ENCODE measurements at places on chromosomes 2 and 18.

GRCh38 chr2:1283871-1284270, 129.4 kb upstream of the TPO start:
- DNase-seq: no peak

- DNase-seq: no peak
Observed at GRCh38 chr18:43587538-43588153, 310.4 kb upstream of the SYT4 start.

- DNase-seq: no peak
Observed at GRCh38 chr2:37984176-37984575, 59.1 kb downstream of the RMDN2 start.

DNA sequence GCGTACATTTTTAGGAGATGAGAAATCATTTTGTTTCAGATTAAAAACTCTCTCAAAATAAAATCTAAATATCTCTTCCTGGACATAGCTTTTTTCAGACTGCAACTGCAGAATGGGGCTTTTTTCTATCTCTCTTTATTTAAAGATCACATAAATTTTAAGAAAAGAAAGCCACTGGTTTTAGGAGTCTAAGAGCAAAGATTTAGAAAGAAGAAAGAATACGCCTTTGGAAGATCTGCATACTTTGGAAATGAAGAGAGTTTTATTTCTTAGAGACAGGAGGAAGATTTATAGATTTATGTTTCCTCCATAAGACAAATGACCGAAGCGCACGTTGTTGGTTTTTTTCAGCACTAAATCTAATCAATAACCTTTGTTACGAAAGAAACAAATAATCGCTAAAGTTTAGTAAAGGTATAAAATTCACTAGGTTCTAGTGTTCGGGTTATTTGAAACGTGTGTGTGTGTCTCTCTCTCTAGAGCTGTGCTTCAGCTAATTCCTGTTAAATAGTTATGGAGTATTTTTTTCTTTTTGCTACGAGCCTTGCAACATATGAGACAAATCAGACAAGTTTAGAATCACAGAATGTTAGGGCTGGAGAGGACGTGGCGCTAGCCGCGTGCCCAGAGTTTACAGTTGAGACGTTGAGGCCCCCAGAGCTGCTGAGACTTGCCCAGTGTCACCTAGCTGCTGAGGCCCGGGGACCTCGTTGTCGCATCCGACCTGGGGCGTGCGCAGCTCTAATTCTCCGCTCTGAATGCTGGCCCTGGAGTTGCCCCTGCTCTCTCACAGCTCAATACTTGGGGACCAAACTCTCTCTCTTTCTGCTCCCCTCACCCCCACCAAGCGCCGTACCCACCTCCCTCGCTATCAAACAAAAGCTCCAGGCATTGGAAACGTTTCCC, 69.9 kb downstream of the CTAGE1 start:
- DNase-seq: no peak

GRCh38 chr18:30343090-30343489, 699.5 kb downstream of the DSC3 start:
- DNase-seq: no peak

DNA sequence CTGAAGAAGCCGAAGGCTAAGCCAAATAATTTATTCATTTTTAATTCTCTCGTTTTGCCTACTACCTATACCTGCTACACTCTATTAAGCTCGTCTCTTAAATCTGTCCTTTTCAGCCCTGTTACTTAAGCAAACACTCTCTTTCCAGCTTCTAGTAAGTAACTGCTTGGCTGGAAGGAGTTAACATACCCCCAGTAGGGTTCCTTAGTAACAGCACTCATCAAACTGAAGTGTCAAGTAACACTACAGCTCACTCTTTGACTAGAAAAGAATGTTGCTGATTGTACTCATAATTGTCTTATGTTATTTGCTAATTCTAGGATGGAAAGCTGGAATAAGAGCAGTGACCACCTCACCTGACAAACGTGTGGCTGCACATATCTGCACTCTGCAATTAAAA, 120.0 kb upstream of the SCN7A start:
- no peak for DNase-seq

DNA sequence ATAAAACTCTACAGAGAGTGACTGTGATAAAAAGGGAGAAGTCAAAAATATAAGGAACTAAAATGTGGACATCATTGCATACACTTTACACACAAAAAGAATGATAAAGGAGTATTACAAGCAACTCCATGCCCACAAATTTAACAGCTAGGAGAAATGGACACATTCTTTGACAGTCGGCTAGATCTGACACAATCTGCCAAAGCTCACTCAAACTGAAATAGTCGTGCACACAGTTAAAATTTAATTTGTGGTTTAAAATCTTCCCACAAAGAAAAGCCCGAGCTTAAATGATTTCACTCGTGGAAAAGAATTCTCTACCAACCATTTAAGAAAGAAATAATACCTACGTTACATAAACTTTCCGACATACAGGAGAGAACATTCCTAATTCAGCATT, 132.4 kb downstream of the ZAP70 start:
- DNase-seq: no peak

GRCh38 chr2:36446294-36446693, 90.7 kb downstream of the CRIM1 start:
- DNase-seq: no peak

GRCh38 chr2:166625670-166626069, 131.6 kb upstream of the SCN7A start:
- no peak for DNase-seq

DNA sequence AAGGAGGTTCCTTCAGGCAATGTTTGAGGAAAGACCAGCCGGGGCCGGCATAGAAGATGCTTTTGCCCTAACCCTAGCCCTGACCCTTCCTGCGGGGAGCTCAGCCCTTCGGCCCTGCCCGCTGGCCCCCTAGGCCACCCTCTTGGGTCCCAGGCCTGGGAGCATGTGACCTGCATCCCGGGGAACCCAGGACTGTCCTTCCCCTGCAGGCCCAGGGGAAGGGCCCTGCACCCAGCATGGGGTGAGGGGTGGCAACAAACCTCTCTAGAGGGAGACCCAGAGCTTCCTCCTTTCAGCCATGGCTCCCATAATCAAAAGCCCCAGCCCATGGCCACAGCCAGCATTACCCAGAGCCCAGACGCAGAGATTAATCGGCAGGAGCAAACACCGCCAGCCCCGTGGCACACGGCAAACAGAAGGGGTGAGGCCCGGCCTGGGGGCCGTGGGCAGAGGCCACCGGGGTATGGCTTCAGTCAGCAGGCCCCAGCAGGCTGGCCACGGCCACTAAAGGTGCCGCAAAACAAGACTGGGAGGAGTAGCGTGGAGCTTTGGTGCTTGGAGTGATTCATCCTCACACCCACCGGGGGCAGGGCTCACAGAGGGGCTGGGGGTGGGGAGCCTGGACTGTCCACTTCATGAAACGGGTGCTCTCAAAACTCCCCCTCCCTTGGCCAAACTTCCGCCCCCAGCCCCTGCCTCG, 61.6 kb upstream of the HPCAL1 start:
- no peak for DNase-seq

DNA sequence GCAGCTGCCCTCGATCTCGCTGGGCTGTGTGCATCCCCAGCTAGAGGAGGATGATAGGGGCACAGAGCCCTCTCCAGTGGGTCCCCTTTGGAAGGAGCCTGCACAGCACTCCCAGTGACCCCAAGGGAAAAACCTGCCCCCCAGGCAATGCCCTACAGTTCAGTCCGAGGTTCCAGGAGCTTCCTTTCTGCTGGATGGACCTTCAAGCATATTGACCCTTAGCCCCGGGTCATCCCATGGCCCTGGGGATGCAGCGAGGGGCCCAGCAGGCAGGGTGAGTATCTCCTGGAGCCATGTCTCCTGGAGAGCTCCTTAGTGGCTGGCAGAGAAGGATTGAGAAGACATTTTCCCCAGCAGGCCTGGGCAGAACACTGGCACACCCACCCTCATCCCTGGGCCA, 45.4 kb upstream of the CTDP1 start:
- no peak for DNase-seq

DNA sequence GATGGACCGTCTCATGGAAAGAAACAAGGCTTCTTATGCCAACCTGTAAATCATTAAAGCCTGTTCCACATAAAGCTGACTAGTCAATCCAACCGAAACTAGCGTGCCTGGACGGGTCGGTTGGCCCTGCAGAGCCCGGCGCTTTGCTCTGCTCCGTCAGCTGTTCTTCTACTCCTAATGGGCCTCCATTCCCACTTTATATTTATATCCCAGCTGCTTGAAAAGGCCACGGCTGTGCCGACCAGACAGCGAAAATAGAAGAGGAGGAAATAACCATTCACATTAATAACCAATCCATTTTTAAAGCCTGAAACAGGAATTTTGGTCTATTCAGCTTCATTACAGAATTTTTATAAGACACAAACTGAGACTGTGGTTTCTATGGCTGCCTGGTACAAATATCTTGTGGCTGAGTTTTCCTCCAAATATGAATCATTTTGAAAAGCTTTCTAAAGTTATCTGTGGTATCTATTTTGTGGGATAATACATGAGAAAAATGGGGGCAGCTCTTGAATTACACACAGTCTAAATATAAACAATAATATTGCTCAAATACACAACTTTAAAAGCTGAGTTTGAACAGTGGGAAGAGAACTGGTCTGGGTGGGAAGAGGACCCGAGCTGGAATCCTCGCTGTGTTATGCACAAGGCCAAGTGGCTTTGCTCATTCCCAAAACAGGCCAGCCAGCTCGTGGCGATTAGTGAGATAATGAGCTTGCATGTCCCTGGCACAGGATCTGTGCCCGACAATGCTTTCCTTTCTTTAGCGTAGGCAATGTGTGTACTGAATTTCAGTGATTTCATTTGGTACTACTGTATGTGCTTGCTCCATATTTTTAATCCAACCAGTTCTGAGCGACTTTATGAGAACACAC, 10.5 kb upstream of the FAM124B start:
- DNase-seq: no peak

GRCh38 chr2:1209246-1209645, 204.0 kb upstream of the TPO start:
- no peak for DNase-seq

DNA sequence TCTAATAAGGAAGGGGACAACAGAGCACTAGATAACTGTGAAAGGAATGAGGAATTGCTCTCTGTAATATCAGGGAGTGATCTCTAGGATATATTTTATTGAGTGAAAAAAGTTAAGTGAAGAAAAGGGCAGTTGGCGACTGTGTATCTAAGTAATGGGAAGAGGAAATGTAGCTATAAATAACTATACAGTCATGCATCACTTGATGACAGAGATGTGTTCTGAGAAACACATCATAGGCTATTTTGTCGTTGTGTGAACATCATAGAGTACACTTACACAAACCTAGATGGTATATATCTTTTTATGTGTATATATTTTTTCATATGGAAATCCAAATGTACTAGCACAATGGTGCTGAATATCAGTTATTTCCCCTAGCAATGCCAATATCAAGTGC, 329.3 kb downstream of the TXNL1 start:
- DNase-seq: no peak

- no peak for DNase-seq
Observed at GRCh38 chr2:132896073-132896472, 226.1 kb upstream of the LYPD1 start.

GRCh38 chr2:134080386-134081089, 173.3 kb upstream of the MGAT5 start:
- no peak for DNase-seq

DNA sequence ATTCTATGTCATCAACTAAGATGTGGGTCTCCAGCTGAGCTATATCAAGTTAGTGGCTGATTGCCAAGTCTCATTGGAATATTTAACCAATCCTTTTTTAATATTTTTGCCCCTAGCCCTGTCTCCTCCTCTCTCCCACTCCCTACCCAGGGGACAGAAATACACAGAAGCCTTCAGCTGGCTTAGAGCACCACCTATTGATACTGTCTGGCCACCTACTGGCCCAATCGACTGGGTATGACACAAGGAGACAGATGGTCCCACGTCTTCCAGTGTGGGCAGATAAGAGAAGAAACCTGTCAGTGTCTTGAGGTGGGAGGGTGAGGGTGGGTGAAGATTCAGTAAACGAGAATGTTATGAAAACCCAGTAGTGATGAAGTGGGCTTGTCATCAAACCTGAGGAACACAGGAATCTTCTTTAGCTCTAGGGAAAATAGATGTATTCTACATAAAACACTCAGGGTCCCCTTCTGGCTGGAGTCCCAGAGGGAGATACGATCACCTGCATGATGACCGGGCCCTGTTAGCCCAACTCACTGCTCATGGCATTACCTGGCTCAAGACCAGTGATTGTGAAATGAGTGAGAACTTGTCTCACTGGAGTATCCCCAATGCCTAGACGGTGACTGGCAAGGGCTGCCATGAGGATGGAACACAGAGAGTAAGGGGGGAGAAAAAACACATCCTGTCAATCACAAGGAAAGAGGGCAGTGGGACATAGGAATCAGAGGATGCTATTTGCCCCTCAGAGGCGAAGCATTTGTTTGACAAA, 26.7 kb downstream of the POLR1A start:
- DNase-seq: no peak

DNA sequence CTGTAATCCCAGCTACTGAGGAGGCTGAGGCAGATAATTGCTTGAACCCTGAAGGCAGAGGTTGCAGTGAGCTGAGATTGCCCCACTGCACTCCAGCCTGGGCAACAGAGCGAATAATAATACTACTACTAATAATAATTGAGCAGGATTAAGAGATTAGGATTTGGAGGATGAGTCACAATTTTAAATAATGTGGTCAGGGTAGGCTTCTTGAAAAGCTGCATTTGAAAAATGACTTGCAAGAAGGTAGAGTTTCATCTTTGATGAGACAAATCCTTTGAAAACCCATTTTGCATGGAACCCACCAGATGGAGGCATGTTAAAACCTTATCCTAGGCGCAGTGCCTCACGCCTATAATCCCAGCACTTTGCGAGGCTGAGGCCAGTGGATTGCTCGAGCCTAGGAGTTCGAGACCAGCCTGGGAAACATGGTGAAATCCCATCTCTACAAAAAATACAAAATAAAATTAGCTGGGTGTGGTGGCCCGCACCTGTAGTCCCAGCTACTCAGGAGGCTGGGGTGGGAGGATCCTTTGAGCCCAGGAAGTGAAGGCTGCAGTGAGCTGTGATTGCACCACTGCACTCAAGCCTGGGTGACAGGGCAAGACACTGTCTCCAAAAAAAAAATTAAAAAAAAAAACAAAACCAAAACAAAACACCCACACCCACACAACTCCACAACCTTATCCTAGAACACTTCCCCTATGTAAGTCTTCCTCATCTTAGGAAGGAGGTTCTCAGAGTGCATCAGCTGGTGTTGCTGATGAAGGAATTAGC, 3.3 kb upstream of the ATP8B1 start:
- DNase-seq: no peak

- no peak for DNase-seq
Observed at GRCh38 chr2:2041256-2041824, 289.7 kb downstream of the MYT1L start.

- no peak for DNase-seq
Observed at GRCh38 chr2:9335322-9335832, 88.0 kb downstream of the ITGB1BP1 start.

DNA sequence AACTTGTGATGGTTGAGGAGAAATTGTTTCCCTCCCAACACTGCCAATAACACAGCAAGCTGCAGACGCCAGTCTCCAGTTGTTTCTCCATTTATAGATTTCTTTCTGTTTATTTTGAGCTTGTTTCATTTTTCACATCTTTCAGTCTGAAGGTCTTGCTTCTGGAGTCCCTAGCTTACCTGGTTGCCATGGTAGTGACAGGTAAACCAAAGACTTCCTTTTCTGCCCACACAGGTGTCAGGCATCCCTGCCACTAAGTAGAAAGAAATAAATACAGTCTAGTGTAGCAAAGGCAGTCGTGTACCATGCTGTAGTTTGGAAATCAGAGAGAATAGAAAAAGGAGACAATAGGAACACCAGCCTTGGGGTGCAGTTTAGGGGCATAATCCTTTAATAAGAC, 82.8 kb downstream of the MARCHF4 start:
- DNase-seq: no peak

GRCh38 chr18:51363384-51363783, 165.9 kb upstream of the MEX3C start:
- no peak for DNase-seq

Measured in LNCaP clone FGC (cell line).